ENCODE measurements at places on chromosomes 1 and 21.

- DNase-seq, result no peak
Measured at GRCh38 chr1:89630048-89630447, 2.9 kb upstream of the LRRC8C start.

GRCh38 chr1:51442198-51442597 is 76.9 kb downstream of the EPS15 start:
- no peak for DNase-seq

DNA sequence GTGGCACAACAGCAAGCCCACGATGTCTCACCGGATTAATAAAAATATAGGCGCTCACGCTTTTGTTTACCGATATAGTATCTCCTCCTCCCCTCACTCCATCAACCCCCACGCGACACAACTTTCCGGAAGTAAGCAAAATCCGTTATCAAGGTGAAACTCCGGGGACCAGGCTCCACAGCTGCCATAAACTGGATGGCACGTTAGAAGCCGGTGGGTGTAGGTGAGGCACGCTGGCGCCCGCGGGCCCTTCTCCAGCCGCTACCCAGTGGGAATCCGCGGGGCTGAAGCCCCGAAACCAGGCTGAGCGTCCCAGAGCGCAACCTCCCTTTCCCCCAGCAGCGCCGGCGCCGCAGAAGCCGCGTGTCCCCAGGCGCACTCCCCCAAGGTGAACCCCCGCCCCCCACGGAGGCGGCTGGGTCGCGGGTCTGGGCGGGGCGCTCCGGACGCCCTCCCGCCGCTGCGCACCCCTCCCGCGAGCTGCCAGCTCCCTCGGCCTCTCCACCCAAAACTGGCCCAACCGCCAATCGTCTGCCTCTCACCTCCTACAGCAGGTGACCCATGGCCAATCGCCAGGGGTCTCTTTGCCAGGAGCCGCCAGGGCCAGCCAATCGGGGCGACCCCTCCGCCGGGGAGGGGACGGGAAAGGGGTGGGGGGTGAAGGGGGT is 112.4 kb downstream of the OSBPL9 start:
- peak; percentile 96 for DNase-seq

DNA sequence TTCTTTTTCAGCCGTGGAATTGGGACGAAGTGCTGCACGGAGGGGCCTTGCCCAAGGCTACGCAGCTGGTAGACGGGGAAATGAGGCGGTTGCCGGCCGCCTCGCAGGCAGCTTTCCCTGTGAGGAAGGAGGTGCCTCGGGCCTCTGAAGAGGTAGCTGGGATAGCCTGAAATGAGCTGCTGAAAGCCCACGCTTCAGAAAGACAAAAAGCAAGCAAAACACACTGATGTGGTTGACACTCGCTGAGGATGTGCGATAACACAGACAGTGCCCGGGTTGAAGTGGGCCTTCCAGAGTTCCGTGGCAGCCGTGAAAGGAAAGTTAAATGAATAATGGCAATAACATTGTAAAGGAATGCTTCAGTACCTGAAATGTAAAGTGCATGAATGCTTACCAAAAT is 47.2 kb downstream of the S1PR1 start:
- peak; percentile 45 for DNase-seq

DNA sequence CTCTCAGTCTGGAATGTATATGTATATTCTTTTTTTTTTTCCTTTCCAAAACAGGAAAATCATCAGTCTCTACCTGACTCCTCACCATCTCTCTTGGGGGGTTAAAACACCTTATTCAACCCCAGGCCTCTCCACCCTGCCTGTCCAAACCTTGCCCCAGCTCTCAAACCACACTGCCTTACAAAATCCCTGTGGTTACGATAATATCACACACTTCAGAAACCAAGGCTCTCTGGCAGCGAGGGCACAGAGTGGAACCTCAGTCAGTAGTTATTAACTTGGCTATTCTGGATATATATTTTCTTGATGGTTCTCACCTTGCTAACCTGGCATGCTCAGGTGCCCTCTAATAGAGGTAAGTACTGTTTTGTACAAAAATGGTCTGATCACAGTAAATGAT is 24.7 kb downstream of the KIAA0040 start:
- DNase-seq, result no peak

- DNase-seq, result no peak
Measured at GRCh38 chr1:220213382-220213983, 58.8 kb downstream of the RAB3GAP2 start.

DNA sequence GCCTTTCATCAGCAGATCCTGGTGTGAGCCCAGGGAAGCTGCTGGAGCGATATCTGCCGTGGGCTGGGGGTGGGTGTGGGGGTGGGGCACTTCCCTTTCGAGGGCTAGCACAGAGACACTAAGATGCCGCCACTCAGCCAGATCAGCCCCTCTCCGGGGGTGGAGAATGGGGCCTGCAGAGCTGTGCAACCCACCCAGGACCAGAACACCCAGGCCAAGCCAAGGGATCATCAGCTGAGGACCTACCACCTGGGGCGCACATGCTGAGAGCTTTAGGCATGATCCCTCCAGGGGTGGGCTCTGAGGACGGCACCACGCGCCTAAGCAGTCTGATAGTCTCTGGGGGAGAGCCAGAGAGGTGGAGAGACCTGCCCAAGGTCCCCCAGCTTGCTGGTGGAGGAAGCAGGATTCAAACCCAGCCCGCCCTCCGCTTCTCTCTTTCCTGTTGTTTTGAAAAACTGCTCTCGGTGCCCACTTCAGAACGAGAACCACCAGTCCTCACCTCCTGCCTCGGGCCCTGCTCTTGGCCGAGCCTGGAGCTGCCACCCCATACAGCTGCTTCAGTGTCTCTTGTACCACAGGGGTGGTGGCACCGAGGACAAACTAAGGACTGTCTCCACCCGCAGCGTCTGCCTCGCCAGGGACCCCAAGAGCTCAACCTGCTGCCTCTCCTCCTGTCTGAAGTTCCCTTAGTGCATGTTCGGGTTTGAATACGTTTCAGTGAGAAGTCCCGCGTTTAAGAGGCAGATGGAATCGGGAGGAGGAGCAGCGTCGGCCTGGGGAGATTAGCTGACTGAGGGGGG is 39.7 kb upstream of the RUNX3 start:
- DNase-seq, result no peak

GRCh38 chr1:234206651-234207284 is 166.5 kb upstream of the COA6 start:
- no peak for DNase-seq

- no peak for DNase-seq
Measured at GRCh38 chr1:108071601-108072000, 106.6 kb upstream of the VAV3 start.

GRCh38 chr1:23577056-23578004 is 18.0 kb upstream of the ID3 start:
- DNase-seq, result peak; percentile 27

DNA sequence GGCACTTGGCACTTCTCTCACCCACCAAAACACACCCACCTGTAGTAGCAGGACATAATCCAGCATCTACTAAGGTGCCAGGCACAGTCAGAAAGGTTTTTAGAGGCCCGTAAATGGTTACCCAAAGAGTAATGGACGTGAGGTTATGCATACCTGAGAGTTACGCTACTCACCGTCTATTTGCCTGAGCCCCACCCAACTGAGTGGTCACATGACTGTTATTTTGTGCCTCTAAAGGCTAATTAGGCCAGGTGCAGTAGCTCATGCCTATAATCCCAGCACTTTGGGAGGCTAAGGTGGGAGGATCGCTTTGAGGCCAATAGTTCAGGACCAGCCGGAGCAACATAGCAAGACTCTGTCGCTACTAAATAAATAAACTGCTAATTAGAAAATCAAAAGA is 11.0 kb downstream of the LMX1A start:
- DNase-seq, result no peak

GRCh38 chr1:238647877-238648276 is 738.5 kb upstream of the CHRM3 start:
- no peak for DNase-seq

- no peak for DNase-seq
Measured at GRCh38 chr1:30184393-30185141, 538.8 kb downstream of the MATN1 start.

DNA sequence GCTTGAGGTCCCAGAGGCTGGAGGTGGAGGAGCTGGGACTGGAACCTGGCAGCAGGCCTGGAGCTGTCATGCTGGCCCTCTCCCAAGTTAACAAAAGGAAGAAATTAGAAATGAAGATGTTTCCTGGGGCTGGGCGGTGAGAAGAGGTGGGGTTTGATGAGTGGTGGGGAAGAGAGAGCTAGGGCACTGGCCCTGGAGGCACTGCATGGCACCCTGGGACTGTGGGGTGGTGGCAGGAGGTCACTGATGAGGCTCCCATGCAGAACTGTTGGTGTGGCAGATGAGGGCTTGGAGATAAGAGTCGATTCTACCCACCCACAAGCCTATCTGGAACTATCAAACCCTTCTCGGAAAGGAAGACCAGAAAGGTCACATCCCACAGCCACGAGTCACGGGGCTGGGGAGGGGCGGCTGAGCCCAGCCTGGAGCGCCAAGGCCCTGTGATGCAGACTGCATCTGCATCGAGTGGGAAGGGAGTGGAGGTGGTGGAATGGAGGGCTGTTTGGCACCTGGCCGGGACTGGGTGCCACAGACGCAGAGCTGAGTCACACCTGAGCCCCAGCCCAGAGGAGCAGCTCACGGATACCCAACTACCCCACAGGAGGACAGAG is 29.4 kb downstream of the MRPL37 start:
- DNase-seq, result peak; percentile 40

GRCh38 chr21:37452227-37452626 is 85.7 kb downstream of the DYRK1A start:
- DNase-seq, result no peak
